ENCODE measurements at places on chromosomes 6 and 20.

- DNase-seq, result no peak
These were observed 3.5 kb downstream of the CITED2 start for GRCh38 chr6:139370999-139371345.

DNA sequence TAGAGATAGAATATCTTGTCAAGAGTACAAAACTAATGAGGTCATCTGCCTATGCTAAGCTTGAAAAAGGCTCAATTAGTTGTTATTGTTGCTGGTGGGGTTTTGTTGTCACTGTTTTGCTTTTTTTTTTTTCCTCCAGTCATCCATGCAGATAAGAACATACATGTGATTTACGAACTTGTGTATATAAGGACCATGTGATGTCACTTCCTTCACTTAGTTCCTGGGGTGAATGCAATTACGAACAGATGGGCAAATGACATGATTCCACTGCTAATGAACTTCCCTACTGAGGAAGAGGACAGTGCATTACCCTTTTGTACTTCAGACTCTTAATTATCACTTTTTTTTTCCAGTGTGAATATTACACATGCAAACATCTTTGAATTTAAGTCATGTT, 1175.3 kb upstream of the GJE1 start:
- DNase-seq, result no peak

- no peak for DNase-seq
These were observed 49.2 kb downstream of the ARID1B start for GRCh38 chr6:156826290-156826955.

GRCh38 chr6:132122176-132122575, 171.0 kb upstream of the CCN2 start:
- no peak for DNase-seq

DNA sequence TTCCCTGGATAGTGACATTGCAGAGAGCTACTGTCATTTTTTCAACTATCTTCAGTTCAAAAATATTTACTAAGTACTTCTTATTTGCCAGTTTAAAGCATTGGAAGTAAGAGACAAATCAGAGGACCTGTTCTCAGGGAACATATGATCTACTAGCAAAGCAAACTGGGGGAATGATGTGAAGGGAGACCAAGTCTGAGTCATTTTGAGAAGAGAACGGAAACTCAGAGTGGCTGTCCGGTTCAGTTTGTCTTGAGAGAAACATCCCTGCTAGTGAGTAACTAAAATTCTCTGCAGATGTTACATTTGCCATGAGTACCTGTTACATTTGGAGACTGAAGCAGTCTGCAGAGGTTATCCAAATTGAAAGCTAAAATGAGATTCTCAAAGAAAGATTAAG, 118.3 kb downstream of the KCNQ5 start:
- DNase-seq, result no peak

DNA sequence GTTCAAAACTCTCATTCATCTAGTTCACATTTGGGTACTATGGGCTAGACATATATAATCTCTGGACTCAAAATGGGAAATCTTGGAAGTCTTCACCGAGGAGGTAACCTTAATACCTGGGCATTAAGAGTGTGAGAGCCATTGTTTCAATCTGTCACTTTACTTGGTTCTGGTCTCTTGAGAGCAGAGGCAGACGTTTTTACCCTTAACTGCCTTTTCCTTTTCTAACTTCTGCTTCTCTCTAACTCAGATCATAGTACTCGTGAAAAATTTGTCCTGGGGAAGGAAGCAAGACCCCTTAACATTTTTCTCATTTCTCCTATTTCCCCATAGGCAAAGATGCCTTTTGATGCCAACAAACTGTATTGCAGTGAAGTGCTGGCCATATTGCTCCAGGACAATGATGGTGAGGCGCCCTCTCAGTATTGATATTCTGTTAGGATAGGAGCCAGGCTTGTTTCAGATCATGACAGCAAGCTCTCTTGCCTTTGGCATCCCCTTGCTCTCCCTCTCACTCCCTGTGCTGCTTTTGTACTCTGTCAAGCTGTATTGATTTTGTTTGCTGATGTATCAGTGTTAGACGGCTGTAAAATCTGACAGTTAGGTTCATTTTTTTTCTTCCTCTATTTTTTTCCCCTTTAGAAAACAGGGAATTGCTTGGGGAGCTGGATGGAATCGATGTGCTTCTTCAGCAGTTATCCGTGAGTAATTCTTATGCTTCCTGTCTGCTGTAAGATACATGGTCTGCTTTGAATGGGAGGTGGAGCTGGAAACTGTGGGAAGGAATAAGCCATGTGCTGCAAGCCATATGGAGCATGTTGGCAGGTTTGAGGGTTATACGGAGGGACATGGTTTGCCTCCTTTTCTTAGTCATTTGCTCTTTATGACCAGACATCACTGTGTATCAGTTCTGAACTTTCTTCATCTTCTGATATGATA, 83.5 kb downstream of the CTNNBL1 start:
- no peak for DNase-seq

DNA sequence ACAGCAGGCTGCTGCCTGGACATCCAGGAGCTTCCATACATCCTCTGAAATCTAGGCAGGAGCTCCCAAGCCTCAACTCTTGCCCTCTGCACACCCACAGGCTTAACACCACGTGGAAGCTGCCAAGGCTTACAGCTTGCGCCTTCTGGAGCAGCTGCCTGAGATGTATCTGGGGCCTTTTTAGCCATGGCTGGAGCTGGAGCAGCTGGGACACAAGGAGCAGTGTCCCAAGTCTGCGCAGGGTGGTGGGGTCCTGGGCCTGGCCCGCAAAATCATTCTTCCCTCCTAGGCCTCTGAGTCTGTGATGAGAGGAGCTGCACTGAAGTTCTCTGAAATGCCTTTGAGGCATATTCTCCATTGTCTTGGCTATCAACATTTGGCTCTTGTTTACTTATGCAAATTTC, 255.0 kb downstream of the DLL1 start:
- no peak for DNase-seq

- DNase-seq, result no peak
These were observed 81.8 kb upstream of the SPACA1 start for GRCh38 chr6:87965806-87966205.

DNA sequence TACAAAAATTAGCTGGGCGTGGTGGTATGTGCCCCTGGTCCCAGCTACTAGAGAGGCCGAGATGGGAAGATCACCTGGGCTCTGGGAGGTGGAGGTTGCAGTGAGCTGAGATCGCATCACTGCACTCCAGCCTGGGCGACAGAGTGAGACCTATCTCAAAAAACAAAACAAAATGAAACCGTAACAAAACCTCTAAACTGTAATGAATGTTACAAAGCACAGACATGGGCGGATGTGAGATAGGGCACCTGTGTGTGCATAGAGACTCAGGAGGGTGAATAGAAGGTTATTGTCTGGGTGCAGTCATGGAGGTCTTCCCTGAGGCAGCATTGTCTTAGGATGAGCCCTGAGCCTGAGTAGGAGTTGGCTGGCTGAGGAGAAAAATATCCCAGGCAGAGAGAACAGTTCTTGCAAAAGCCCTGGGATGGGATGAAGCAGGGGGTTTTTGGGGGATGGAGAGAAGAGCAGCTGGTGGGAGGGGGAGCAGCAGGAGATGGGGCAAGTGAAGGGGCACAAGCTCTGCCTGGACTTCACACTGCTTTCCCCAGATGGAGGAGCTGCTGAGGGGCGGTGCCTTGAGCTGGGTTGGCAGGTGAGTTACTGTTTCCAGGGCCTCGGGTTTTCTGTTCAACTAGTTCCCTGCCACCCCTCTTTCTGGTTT, 5.2 kb downstream of the BCAS4 start:
- no peak for DNase-seq

DNA sequence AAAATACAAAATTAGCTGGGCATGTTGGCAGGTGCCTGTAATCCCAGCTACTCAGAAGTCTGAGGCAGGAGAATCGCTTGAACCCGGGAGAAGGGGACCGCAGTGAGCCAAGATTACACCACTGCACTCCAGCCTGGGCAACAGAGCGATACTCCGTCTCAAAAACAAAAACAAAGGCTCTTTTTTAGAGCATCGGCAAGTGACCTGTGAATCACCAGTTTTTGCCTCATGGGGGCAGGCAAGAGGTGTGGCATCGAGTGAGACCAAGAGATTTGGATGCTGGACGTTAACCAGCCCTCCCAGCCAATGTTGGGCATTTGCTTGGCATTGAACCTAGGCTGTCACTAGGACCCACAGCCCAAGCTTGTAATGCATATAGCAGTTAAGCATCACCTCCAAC, 14.6 kb upstream of the CDK5RAP1 start:
- no peak for DNase-seq

DNA sequence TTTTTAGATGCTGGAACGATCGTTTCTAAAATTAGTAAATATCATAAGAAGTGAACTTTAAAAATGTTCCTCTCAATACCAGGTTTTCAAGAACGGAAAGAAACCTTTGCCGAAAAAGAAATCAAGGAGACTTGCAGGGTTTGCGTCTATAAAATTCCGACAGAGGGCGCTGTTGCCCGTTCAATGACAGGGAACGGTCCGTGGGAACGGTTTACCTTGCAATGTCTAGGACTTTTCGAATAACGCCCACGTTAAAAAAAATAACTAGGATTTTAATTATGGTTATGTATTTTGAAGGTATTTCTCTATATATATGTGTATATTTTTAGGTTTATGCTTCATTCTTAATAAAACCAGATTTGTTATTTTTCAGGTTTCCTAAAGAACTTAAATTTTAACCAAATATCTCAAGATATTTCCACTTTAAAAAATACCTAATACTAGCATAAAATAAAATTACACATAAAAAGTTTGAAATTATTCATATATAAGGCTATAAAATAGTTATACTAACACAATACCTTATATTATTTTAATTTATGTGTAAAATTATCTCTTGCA, 2.5 kb upstream of the TFAP2B start:
- DNase-seq, result no peak

GRCh38 chr6:75145976-75146375, 59.9 kb downstream of the COL12A1 start:
- no peak for DNase-seq

- no peak for DNase-seq
These were observed 204.3 kb upstream of the PRSS16 start for GRCh38 chr6:27043244-27043643.

DNA sequence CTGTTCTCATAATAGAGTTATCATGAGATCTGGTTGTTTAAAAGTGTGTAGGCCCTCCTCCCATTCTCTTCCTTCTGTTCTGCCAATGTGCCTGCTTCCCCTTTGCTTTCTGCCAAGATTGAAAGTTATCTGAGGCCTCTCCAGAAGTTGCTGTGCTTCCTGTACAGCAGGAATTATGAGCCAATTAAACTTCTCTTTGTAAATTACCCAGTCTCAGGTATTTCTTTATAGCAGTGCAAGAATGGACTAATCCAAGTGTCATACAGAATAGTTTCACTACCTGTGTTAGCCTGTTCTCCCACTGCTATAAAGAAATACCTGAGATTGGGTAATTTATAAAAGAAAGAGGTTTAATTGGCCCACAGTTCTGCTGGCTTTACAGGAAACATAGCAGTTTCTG, 100.0 kb downstream of the CD24 start:
- no peak for DNase-seq

DNA sequence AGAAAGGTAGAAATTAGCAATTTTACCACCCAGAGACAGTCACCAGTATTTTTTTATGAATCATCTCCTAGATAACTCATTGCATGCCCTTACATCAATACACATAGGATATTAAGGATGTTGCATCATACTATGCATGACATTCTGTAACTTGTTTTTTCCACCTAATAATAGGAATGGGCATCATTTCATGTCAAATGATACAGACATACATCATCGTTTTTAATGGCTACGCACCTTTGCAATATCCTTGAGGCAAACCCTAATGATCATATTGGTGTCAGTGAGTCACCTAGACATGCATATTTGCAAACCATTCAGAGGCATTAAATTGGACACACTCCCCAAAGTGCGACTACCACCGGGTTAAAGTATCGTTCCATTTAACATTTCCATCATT, 309.7 kb upstream of the AGPAT4 start:
- no peak for DNase-seq

GRCh38 chr6:52416629-52417151, 3.5 kb upstream of the EFHC1 start:
- DNase-seq, result no peak

- no peak for DNase-seq
These were observed 26.8 kb upstream of the NRSN1 start for GRCh38 chr6:24099181-24099580.

GRCh38 chr20:50042370-50043313, 59.9 kb downstream of the SNAI1 start:
- no peak for DNase-seq

- peak; percentile 47 for DNase-seq
These were observed 2.6 kb downstream of the CTSZ start for GRCh38 chr20:59004493-59004762.

GRCh38 chr6:142322504-142323198, 20.8 kb downstream of the ADGRG6 start:
- DNase-seq, result no peak
